Left lung (tissue), 14 donors: ENCODE measurements at places on chromosomes 1 and 21.

DNA sequence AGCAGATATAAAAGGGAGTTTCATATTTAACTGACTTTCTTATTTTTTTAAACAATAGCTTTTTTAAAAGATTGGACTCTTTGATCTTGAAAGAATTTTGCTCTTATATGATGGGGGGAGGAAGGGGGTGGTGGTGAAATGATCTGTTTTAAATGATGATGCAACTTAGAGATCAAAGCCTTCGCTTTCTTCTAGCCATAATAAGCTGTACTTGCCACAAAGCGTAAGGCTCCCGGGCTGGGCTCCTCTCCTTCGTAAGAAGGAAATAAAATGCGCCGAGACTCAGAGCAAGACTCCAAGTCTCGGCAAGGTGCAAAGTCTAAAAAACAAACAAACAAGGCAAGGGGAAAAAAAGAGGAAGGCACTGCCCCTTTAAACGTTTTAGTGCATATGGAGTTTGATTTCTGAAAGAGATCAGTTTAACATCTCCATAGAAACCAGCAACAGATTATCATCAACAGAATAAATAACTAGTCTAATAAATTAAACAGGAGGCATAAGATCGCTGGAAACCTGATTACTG lies 3.3 kb downstream of the CASZ1 start:
- peak; percentile 31 for DNase-seq

GRCh38 chr1:164905869-164906268 lies 346.9 kb downstream of the PBX1 start:
- DNase-seq = peak; percentile 16

- DNase-seq = no peak
These were observed 51.7 kb downstream of the PBX1 start for GRCh38 chr1:164610538-164611222.

DNA sequence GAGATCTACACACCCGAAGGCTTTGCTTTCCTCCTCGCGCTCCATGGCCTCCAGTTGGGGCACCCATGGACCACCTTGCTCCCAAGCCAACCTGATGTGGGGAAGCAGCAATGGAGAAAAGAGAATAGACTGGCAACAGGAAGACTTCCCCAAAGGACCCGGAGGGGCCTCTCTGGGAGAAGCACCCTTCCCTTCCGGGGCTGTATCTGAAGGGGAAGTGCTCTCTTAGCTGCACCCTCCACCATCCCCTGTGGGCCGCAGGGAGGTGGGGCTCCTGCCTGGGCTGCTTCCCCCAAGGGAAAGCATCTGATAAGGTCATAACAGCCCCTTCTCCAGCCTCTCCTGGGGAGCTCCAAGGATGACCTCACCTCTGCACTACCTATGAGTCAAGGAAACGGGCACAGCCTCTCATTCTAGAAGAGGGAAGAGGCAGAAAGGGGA lies 100.2 kb downstream of the RIPK4 start:
- DNase-seq = peak; percentile 76

- no peak for DNase-seq
These were observed 23.1 kb downstream of the CASZ1 start for GRCh38 chr1:10773376-10773775.

GRCh38 chr1:32606565-32607371 lies 43.6 kb downstream of the ZBTB8OS start:
- no peak for DNase-seq

- DNase-seq = no peak
These were observed 83.0 kb upstream of the IVNS1ABP start for GRCh38 chr1:185400052-185400451.

DNA sequence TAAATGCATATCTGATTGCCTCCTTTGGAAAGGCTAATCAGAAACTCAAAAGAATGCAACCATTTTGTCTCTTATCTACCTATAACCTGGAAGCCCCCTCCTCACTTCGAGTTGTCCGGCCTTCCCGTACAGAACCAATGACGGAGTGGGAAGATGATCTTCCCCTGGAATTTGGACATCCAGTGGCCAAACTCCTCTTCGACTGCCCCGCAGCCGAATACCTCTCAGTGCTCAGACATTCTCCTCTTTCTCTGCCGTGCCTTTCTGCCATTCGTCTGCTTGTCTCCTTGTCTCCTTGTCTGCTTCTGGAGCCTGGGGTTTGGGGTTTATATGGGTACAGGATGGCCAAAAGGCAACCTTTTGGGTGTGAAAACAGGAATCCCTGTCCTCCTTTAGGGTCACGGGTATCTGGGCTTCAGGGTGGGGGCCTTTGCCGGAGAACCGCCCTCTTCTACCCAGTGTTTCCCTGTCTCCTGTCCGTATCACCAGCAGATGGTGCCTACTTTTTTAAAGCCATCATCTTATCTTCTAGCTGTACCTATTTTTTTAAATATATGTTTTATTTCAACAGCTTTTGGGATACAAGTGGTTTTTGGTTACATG lies 35.9 kb upstream of the RAB4A start:
- no peak for DNase-seq

DNA sequence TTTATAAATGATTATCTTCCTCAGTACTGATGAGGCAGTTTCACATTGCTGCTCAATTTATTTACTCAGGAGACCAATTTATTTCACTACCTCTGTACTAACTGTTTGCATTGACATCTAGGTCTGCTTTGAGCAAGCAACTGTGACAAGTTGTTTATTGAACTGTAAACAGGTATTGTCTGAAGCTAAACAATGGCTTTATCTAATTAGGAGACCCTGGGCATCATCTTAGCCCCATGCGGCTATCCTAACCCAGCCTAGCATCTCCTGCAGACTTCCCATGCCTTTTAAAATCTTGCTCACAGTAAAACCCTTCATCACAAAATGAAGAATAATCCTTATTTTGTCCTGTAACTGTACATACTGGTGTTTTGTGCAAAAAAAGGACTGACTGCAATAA lies 348.2 kb downstream of the RWDD3 start:
- DNase-seq = no peak

DNA sequence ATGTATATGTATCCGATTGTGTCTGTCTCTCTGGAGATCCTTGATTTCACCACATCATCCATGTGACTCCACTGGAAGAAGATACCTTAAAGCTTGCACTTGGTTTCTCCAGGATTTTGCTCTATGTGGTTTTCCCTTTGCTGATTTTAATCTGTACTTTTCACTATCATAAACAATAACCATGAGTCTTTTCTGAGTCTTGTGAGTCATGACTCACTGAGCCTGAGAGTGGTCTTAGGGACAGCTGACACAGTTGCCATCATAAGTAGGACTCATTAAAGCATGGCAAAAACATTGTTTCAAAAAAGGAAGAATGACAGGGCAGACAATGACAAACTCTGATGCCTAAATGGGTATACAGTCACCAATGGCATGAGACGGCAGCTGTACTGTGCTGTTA lies 226.2 kb downstream of the AKT3 start:
- no peak for DNase-seq

DNA sequence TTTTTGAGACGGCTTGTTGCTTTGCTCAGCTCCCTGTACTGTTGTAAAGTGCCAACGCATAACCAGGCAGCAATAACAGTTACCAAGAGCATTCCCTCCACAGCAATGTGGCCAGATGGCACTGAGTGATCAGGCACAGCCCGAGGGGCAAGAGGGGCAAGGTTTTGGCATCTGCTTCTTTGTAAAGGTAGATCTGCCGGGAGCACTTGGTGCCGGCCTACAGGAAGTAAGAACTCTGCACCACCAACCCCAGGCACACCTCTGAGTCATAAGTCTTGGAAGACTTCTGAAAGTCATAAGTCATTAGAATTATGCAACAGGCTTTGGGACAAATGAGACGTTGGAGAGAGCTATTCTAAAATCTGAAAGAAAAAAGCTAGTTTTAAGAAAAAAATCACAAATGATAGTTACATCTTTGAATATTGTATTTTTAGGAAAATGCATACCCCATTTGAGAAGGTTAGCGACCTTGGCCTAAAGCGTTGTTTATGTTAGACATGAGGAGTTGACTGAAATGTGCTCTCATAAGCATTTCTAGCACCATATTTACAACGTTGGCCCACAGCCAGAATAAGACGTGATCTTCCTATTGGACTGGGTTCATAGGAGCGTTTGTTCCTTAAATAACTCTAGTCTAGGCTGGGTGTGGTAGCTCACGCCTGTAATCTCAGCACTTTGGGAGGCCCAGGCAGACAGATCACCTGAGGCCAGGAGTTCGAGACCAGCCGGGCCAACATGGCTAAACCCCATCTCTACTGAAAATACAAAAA lies 37.7 kb upstream of the MAP10 start:
- peak; percentile 60 for DNase-seq

GRCh38 chr1:217138173-217138765 lies 415.0 kb upstream of the ESRRG start:
- no peak for DNase-seq

DNA sequence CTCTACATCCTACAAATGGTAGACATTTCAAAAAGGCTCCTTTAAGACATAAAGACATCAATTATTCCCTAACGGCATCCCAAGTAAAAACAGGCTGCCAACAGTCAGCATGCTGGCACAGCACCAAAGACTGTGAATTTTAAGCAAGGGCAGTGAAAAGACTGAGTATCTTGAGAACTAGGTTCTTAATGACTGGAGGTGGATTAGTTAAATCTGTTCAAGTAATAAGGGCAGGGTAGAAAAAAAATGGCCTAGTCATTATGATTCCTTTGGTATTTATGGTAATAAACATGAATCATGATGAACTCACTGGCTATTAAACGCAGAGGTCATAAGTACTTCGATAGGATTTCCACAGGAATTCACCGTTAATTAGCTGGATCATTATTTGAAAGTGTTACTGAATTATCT lies 75.2 kb downstream of the KIFAP3 start:
- peak; percentile 16 for DNase-seq

DNA sequence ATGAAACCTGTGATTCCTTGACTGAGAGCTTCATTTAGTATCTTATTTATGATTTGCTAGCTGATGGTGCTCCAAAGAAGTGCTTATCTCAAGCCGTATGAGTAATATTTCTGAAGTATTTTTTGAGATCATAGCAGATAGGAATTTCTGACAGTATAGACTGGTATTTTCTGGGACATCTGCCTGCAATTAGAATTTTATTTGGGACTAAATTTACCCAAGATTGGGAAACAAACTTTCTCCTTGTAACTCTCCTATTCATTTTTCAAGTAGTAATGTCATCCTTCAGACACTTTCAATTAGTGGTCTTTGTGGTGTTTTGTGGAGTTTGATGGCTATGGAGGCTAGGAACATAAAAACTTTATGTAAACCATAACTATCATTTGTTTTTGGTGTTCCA lies 597.2 kb upstream of the ZP4 start:
- DNase-seq = no peak

GRCh38 chr21:29418813-29419212 lies 120.1 kb downstream of the BACH1 start:
- DNase-seq = no peak

DNA sequence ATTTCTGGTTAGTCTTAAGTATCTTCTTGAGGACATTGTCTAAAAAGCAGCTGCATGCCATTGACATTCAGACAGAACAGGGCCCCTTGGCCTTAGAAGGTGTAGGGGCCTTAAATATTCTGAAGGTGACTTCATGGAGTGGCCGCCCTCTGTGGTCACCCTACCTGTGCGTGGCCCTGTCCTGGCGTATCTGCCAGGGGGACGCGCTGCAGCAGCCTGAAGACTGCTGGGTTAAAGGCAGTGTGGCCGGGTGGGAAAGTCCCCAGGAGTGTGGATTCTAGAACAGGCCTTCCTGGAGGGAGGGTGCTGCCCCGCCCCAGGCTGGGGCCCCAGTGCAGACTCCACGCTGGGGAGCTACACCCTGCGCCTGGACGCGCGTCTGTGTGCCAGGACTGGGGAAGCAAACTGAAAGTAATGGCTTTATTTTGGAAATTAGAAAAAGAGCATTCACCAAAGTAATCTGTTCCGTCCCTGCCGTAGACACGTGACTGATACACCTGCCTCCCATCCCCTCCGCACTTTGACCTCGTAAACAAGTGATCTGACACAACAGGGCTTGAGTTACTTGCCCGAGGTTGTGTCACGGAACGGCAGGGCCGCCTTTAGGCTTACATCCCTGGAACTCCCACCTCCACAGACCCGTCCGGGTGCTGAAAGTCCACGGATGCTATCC lies 1.8 kb downstream of the AGPAT3 start:
- DNase-seq = no peak

GRCh38 chr1:86993269-86993985 lies 79.0 kb downstream of the HS2ST1 start:
- no peak for DNase-seq

DNA sequence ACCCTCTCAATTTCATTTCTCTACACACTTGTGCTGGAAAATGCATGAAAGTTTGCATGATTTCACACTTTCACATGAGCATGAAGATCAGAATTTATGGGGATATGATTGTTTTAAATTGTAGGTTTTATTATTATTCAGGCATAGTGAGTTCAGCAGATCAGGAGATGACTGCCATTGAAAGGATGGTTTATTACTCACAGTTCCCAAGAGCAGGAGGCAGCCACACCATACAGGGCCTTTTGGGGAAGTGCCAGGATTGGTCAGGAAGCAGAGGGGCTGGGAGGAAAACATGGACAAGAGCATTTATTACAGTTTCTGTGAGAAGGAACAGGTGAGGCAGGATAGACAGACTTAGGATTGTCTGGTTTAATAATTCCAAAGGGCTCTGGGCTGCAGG lies 114.6 kb upstream of the KCNJ15 start:
- DNase-seq = no peak

- no peak for DNase-seq
These were observed 140.5 kb downstream of the RHOU start for GRCh38 chr1:228875741-228876140.

DNA sequence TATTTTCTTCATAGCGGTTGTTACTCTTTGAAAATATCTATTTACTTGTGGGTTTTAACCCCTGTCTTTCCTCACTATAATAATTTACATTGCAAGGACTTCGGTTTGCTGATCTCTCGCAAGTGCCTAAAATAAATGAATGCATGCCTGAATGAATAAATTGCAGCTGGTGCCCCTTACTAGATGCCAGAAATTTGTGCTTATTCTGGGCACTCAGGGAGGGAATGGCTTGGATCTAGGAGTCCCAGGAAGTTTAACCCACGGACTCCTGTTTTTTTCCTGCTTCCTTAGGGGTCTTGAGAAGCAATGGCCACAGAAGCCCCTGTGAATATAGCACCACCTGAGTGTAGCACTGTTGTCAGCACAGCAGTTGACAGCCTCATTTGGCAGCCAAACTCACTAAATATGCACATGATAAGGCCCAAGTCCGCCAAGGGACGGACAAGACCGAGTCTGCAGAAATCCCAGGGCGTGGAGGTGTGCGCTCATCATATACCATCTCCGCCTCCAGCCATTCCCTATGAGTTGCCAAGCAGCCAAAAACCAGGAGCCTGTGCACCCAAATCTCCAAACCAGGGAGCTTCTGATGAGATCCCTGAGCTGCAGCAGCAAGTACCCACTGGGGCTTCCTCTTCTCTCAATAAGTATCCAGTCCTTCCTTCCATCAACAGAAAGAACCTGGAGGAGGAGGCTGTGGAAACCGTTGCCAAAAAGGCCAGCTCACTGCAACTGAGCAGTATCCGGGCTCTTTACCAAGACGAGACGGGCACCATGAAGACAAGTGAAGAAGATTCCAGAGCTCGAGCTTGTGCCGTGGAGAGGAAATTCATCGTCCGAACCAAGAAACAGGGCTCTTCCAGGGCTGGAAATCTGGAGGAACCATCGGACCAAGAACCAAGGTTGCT lies 4.2 kb upstream of the PLA2G2C start:
- no peak for DNase-seq

- no peak for DNase-seq
These were observed 40.8 kb upstream of the HEATR1 start for GRCh38 chr1:236645016-236645680.
